Type B pancreatic cell (in vitro differentiated cells): ENCODE measurements at places on chromosomes 11 and 22. TPM values are rescaled to one million over a fixed set of nuclear protein-coding genes. Genes with fewer than 3 reads are reported as not detected.

Gene C11orf91
- not detected in 2 replicates for total RNA-seq

Gene PARVG
- total RNA-seq: 0.19 and 0.21 TPM in 2 replicates

DNA sequence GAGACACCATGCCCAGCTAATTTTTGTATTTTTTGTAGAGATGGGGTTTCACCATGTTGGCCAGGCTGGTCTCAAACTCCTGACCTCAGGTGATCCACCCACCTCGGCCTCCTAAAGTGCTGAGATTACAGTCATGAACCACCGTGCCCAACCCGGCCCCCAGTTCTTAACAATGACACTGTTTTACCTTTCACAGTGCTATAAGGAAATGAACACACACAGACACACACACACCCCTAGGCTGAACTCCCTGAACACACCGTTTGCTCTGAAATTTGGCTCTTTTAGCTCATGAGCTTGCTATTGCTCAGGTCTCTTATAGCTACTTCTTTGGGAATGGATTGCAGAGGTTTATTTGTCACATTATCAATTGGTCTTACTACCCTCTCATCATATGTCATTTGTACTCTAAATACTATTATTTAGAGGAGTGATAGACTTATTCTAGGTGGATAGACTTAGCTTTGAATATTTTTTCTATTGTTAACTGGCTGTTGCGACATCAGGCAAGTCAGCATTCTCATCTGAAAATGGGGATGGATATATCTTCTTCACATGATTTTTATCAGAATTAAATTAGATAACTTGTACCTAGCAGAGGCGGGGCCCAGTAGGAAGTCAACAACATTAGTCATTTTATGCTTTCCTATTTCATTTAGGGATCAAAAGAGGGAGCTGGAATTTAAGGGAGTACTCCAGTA is 2.1 kb downstream of the LYVE1 start:
- H3K27me3 ChIP-seq: no peaks in the 10 kb centered on the region
- H3K4me1 ChIP-seq: no peaks in the 10 kb centered on the region
- DNase-seq: no peak
- H3K27ac ChIP-seq: peak overlapping the region; percentile 40

Gene LRRC32
- total RNA-seq: 4.3 and 5.4 TPM in 2 replicates

Gene CBLIF
- 11.2 and 54.6 TPM in 2 replicates for total RNA-seq

DNA sequence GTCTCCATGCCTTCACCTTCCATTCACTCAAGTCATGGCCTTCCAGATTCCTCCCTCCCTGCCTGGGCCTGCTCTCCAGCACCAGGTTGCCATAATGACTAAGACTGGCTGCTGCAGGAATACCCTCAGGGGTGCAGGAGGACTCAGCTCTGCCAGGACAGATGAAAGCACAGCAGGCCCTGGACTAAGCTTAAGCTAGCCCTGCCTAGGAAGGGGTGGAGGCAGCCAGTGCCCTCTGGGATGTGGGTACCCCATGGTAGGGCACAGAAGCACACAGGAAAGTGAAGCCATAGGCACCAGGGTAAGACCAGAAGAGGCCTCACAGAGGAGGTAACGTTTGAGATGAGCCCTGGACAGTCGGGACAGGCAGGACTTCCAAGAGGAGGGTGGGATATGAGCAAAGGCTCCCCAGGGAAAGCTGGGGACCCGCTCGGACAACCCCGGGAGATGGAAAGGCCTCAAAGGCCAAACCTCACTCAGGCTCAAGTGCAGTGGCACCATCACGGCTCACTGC is 3.0 kb upstream of the RIN1 start:
- H3K27me3 ChIP-seq: no peaks in the 10 kb centered on the region
- H3K4me1 ChIP-seq: peaks cover 13% of the 10 kb centered on the region
- H3K27ac ChIP-seq: no peak overlapping the region

Gene PIK3C2A
- total RNA-seq: 76.2 and 79.2 TPM in 2 replicates

Gene ANO5
- total RNA-seq: 4.1 and 4.3 TPM in 2 replicates

DNA sequence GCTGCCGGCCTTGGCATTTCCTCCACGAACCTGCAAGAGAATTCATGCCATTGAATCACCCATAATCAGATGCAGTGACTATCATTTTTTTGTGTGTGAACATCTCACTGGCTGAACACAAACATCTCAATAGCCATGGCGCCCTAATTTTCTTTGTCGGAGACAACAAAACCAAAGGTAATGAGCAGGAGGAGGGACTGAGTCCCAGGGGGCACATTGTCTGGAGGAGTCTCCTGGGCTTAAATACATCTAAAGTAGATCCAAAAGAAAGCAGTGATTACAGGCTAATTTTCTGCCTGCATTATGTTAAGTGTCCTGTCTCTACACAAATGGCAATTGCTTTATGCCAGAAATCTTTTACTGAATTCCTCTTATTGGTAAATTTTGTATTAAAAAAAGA is 113.5 kb downstream of the NTM start:
- H3K4me1 ChIP-seq: peaks cover 21% of the 10 kb centered on the region
- DNase-seq: no peak
- H3K27me3 ChIP-seq: peaks cover 26% of the 10 kb centered on the region
- no peak overlapping the region for H3K4me3 ChIP-seq
- H3K27ac ChIP-seq: no peak overlapping the region

Gene CSF2RB
- total RNA-seq: 0.72 and 1.6 TPM in 2 replicates

DNA sequence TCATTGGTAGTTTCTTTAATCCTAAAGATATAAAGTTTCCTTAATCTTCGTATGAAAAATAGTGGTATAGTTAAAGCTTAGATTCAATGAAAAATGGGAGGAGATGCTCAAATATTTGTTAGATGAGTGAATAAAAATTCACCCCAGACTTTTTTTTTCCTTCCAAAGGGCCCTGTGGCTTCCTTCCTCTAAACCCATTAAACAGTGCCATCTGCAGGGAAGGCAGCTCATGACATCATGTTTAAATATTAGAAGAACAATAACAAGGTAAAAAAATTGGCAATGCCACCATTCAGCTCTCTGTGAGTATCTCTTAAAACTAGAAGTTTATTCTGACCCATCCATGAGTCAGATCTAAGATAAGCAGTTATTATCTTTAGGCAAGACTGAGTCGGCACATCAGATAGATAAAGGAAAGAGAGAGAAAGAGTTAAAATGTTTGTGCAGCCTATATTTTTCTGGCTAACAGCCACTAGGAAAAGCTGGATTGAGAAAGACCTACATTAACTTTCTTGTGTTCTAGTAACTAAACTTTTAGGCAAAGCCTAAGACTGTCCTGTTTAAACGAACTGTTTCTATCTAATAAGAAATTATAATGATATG is 19.1 kb upstream of the OOSP1 start:
- H3K4me3 ChIP-seq: no peak overlapping the region
- no peaks in the 10 kb centered on the region for H3K27me3 ChIP-seq
- peaks cover 3% of the 10 kb centered on the region for H3K4me1 ChIP-seq

- no peaks in the 10 kb centered on the region for H3K27me3 ChIP-seq
- no peak overlapping the region for H3K4me3 ChIP-seq
- H3K27ac ChIP-seq: no peak overlapping the region
- DNase-seq: no peak
- peaks cover 9% of the 10 kb centered on the region for H3K4me1 ChIP-seq
Measured at GRCh38 chr11:72685560-72686480, 11.6 kb upstream of the PDE2A start.

GRCh38 chr11:92707665-92708064 is 261.8 kb upstream of the MTNR1B start:
- H3K36me3 ChIP-seq: no peaks in the 10 kb centered on the region
- no peak for DNase-seq
- H3K4me1 ChIP-seq: peaks cover 19% of the 10 kb centered on the region
- H3K27me3 ChIP-seq: no peaks in the 10 kb centered on the region
- H3K27ac ChIP-seq: peak overlapping the region; percentile 2

- H3K36me3 ChIP-seq: no peaks in the 10 kb centered on the region
- H3K27ac ChIP-seq: no peak overlapping the region
- H3K27me3 ChIP-seq: no peaks in the 10 kb centered on the region
- no peak overlapping the region for H3K4me3 ChIP-seq
- H3K4me1 ChIP-seq: no peaks in the 10 kb centered on the region
- no peak for DNase-seq
Measured at GRCh38 chr11:97751405-97751804, 1269.3 kb upstream of the CNTN5 start.

- H3K27me3 ChIP-seq: no peaks in the 10 kb centered on the region
- no peak overlapping the region for H3K4me3 ChIP-seq
- H3K27ac ChIP-seq: no peak overlapping the region
Measured at GRCh38 chr11:93249459-93250220, 51.8 kb upstream of the SLC36A4 start.

DNA sequence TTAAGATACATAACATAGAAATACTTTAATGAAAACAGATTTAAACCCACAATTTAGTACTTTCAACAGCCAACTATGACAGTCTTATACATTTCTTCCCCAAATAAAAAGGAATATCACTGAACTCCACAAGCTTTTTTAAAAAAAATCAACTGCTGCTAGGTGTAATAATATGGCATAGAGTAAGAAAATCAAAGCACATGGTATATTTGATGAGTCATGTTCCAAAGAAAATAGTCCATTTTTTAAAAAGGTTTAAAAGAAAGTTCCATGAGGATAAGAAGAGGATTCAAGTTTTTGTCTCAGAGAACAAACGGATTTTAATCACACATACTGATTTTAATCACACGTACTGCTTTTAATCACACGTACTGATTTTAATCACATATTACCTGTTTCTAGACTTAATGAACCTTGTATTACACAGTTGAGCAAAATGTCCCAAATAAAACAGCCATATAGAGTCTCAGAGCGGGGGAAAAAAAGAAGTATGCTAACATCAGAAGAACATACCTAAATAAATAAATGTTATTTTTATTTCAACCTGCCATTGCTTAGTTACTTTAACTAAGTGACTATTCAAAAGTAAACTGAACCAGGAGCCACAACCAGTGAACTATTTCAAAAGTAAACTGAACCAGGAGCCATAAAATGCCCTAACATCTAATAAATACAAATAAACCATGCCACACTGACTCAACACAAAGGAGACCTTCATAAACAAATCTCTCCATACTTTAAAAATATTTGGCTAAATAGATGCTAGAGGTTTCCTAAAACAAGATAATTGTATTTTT is 198.4 kb downstream of the SBF2 start:
- H3K4me3 ChIP-seq: no peak overlapping the region
- DNase-seq: no peak
- no peaks in the 10 kb centered on the region for H3K4me1 ChIP-seq
- peaks cover 7% of the 10 kb centered on the region for H3K36me3 ChIP-seq

Gene EIF1AD
- total RNA-seq: 38.4 and 44.8 TPM in 2 replicates

DNA sequence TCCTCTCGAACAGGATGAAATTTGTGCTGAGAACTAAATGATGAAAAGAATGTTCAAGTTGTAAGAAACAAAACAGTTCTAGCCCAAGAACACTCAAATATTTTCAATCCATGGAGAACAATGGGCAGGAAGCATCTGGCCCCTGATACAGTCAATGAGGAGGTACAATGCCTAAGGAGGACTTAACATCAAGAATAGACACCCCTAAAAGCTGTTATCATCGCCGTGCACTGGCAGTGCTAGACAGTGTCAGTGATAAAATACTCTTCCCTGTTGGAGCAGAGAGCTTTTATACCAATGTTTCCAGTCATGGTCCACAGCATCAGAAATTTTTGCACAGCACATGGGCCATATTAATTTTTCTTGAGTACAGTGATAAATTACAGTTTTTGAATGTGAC is 20.2 kb upstream of the VSTM5 start:
- no peaks in the 10 kb centered on the region for H3K4me1 ChIP-seq
- no peak overlapping the region for H3K27ac ChIP-seq
- DNase-seq: no peak
- peaks cover 5% of the 10 kb centered on the region for H3K27me3 ChIP-seq
- no peak overlapping the region for H3K4me3 ChIP-seq

GRCh38 chr22:42639541-42640241 is 710 bp downstream of the ATP5MGL start:
- DNase-seq: no peak
- peaks cover 11% of the 10 kb centered on the region for H3K4me1 ChIP-seq
- H3K36me3 ChIP-seq: peaks cover 7% of the 10 kb centered on the region
- no peak overlapping the region for H3K4me3 ChIP-seq
- H3K27me3 ChIP-seq: no peaks in the 10 kb centered on the region

- DNase-seq: no peak
- H3K4me1 ChIP-seq: no peaks in the 10 kb centered on the region
- no peak overlapping the region for H3K4me3 ChIP-seq
- no peak overlapping the region for H3K27ac ChIP-seq
- H3K36me3 ChIP-seq: no peaks in the 10 kb centered on the region
- peaks cover 3% of the 10 kb centered on the region for H3K27me3 ChIP-seq
Measured at GRCh38 chr11:15938121-15938611, 418.2 kb downstream of the SOX6 start.

DNA sequence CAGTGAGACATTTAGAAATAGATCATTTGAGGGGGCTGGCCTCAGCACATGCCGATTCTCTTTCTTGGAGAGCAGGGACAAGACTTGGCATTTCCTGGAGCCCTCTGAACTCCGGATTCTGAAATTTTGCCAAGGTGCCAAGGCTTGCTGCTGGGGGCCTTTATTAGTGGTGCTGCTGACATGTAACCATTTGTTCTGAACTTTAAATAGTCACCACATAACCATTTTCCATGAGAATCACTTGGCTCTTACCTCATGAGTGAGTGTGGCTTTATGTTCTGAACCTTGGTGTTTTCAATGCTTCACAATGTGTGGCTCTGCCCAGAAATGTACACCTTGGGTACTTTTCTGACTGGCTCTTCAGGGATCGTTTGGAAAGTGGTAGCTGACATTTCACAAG is 33.3 kb downstream of the SYT13 start:
- no peak for DNase-seq
- H3K27ac ChIP-seq: no peak overlapping the region
- H3K4me1 ChIP-seq: no peaks in the 10 kb centered on the region
- H3K36me3 ChIP-seq: no peaks in the 10 kb centered on the region

Gene TEX12
- total RNA-seq: not detected in 2 replicates

- no peaks in the 10 kb centered on the region for H3K36me3 ChIP-seq
- H3K4me3 ChIP-seq: no peak overlapping the region
- H3K4me1 ChIP-seq: peaks cover 13% of the 10 kb centered on the region
- H3K27ac ChIP-seq: no peak overlapping the region
- H3K27me3 ChIP-seq: peaks cover 9% of the 10 kb centered on the region
- no peak for DNase-seq
Measured at GRCh38 chr11:15640318-15640717, 525.6 kb downstream of the INSC start.

- no peak overlapping the region for H3K27ac ChIP-seq
- no peak for DNase-seq
- H3K27me3 ChIP-seq: peaks cover 38% of the 10 kb centered on the region
- H3K4me1 ChIP-seq: peaks cover 4% of the 10 kb centered on the region
- H3K4me3 ChIP-seq: no peak overlapping the region
Measured at GRCh38 chr11:120680322-120680721, 168.8 kb downstream of the GRIK4 start.

Gene KLHL35
- 0.67 and 1.6 TPM in 2 replicates for total RNA-seq

- no peaks in the 10 kb centered on the region for H3K36me3 ChIP-seq
- peaks cover 4% of the 10 kb centered on the region for H3K4me1 ChIP-seq
- H3K27me3 ChIP-seq: peaks cover 12% of the 10 kb centered on the region
- H3K4me3 ChIP-seq: no peak overlapping the region
Measured at GRCh38 chr11:35061516-35062440, 77.2 kb upstream of the CD44 start.

Gene TPH1
- total RNA-seq: 20.5 and 45.5 TPM in 2 replicates

DNA sequence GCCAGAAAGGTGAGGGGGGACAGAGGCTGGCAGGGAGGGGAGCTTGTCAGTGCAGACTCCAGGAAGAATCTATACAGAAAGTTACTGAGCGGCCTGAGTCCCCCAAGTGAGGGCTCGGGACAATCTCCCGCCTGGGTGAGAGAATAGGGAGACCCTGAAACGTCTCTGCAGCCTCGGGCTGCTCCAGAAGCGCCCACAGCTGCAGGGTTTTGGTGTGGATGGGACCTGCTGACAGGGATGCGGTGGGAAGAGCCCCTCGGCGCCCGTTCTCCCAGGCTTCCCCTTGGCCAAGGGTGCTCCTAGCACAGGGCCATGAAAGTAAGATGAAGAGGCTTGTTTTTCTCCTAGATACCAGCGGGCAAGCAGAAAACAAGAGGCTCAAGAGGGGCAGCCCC is 743 bp upstream of the RCE1 start:
- H3K4me1 ChIP-seq: peaks cover 21% of the 10 kb centered on the region
- H3K27ac ChIP-seq: peak overlapping the region; percentile 91
- H3K36me3 ChIP-seq: peaks cover 4% of the 10 kb centered on the region
- H3K27me3 ChIP-seq: no peaks in the 10 kb centered on the region
